NCI-H2029 treated with DMSO at 0.1 percent for 48 hours (cell line): ENCODE measurements at places on chromosomes 7 and 10.
A peak's percentile ranks its signal among the peaks of the same experiment; 100 is the strongest.

GRCh38 chr10:104250371-104250770, 4.3 kb upstream of the GSTO1 start:
- no peak for DNase-seq

DNA sequence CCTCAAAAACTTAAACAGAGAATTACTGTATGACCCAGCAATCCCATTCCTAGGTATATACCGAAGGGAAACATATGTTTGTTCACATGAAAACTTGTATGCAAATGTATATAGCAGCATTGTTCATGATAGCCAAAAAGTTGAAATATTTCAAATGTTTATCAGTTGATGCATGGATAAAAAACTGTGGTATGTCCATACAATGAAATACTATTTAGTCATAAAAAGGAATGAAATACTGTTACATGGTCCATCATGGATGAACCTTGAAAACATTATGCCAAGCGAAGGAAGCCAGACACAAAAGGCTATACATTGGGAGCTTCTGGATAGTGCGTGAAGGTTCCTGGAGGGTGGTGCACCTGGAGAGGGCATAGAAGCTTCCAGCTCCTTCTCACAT, 11.0 kb upstream of the TRA2A start:
- no peak for DNase-seq

DNA sequence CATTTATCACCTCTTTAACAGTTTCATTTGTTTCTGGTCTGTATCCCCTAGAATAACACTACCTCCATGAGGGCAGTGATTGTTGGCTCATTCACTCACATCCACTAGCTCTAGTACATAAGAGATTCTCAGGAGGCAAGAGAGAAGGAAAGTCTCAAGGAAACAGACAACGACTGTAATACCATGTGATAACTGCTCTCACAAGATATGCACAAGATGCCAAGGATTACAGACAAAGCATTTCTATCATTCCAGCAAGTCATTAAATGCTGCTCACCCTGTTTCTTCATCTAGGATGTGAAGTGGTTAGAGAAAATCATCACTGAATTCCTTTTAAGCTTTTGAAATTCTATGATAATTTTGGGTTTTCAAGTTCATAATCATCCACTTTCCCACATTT, 115.3 kb downstream of the HIBADH start:
- no peak for DNase-seq

DNA sequence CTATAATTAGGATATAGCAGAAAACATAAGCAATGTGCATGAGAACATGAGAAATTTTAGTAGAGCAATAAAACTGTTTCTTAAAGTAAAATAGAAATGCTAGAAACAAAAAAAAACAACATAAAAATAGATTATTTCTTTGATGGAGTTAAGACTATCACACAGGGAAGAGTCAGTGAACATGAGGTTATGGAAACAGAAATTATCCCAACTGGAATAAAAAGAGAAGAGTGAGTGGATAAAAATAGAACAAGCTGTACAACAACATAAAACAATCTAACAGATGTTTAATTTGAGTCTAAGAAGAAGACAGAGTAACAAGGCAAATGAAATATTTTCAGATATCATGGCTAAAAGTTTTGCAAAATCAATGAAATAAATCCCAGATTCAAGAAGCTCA, 7.5 kb upstream of the OR6B1 start:
- DNase-seq, result no peak

DNA sequence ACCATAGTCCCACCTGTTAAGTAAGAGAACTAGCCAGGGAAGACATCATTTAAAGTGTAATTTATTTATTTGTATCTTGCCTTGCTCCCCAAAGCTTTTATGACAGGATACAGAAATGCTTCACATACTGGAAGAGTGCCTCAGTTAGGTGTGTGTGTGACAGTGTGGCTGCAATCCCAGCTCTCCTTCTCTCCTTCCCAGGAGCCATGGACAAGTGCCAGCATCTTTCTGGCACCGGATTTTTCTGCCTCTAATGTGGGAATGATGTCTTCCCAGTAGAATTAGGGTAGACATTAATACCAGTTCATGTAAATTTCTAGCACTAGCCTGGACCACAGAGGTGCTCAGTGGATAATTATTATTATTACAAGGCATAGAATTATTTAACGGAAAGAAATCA, 30.3 kb upstream of the ATXN7L1 start:
- peak; percentile 45 for DNase-seq

GRCh38 chr10:129914153-129914855, 49.8 kb downstream of the EBF3 start:
- DNase-seq, result no peak

GRCh38 chr10:62573929-62574328, 199.8 kb downstream of the ZNF365 start:
- no peak for DNase-seq

DNA sequence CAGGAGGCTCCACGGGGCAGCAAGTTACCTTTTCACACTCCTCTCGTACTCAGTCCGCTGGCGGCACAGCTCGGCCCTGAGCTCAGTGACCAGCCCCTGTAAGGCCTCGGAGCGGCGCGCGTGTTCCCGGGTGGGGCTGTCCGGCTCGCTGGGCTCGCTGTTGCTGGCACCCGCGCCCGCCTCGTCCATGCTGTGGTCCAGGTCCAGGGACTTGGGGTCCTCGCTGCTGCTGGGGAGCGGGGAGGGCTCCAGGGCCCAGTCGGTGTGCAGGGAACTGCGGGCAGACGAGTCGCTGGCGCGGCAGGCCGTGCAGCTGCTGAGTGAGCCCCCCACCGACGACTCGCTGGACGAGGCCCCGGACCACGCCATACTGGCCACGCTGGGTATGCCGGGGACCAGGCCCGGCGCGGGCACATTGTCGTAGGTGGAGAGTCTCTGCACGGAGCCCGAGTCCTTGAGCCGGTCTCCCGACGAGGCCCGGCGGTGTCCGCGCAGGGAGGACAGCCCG, 143.8 kb downstream of the MAPK8 start:
- no peak for DNase-seq

GRCh38 chr10:28036587-28036986, 37.7 kb upstream of the ODAD2 start:
- DNase-seq, result no peak

DNA sequence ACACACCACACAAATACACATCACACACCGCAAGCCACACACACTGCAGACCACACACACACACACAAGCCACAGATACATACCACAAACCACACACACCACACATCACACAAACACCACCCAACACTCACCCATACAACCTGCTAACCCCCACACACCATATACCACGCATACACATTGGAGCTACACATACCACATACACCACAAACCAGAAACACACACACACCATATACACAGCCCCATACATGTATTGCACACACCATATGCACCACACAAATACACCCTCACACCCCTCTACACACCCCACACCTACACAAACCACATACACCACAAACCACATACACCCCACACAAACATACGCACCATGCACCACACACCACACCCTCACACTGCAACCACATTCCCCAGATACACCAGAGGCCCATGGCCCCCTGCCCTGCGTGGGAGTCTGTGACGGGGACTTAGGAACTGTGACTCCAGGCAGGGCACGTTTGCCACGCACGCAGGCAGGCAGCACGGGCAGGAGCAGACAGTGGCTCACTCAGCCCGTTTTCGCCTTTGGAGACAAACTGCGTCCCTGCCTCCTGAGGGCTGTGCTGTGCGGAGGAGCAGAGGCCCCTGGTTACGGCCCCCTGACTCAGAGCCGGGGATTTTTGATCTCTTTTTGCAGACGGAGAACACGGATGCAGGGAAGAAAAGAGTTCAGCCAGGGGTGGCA, 52.6 kb downstream of the TMEM209 start:
- no peak for DNase-seq

DNA sequence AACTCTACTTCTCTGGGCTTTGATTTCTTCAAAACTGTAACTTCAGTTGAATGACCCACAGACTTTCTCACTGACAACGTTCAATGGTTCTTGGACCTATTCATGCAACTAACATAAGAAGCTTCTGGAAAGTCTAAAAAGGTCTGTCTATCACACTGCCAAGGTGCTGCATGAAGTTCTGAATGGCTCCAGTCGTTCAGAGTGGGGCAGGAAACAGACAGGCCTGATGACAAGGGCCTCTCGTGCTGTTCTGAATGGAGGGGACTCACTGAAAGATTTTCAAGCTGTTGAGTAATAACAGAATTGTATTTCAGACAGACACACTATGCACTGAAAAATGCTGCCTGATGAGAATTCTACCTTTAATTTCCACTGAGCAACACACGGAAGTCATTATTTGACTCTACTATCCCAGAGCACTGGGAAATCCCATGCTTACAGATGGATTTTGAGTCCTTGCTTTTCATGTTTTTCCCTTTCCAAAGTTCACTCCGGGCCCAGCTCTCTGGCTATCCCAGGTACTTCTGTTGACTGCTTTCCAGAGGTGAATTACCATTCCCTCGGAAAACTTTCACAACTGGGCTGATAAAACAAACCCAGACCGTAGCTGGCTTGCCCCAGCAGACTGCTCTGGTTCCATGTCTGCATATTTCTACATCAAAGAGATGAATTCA, 204.9 kb upstream of the FRMD4A start:
- no peak for DNase-seq

GRCh38 chr7:19575909-19576557, 132.8 kb downstream of the POLR1F start:
- DNase-seq, result no peak

DNA sequence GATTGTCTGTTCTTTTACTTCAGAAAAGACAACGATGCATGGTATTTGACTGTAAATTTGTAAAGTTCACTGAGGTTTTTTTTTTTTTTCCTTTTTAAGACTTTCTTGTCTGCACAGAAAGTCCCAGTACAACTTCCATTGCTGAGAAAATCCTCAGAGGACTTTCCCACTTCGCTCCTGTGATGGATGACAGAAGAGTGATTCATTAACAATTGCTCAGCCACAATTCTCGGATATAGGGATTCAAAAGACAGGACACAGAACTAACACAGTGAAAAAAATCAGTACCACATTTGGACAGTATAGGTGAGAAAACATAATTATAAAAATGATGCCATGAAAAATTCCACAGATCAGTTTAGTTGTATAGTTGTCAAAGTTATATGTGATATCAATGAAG, 48.0 kb downstream of the SEC23IP start:
- DNase-seq, result no peak

- no peak for DNase-seq
These were observed 295.9 kb downstream of the PTEN start for GRCh38 chr10:88159127-88159829.

DNA sequence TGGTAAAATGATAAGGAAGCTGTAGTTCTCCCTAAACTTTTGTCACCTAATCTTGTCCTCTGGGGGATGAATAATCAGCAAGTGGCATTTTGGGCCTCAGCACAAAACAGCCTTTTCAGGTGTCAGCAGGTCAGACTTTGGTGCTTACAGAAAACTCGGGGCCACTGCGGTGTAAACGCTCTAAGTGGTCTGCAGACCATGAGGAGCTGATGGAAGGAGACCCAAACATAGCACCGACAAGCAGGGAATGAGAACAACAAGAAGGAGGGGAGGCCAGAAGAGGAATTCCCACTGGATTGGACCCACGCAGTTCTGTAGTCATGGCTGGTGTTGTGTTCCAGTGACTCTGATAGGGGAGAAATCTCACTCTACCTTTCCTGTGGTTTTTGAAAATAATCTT, 45.4 kb downstream of the RAMP3 start:
- no peak for DNase-seq

DNA sequence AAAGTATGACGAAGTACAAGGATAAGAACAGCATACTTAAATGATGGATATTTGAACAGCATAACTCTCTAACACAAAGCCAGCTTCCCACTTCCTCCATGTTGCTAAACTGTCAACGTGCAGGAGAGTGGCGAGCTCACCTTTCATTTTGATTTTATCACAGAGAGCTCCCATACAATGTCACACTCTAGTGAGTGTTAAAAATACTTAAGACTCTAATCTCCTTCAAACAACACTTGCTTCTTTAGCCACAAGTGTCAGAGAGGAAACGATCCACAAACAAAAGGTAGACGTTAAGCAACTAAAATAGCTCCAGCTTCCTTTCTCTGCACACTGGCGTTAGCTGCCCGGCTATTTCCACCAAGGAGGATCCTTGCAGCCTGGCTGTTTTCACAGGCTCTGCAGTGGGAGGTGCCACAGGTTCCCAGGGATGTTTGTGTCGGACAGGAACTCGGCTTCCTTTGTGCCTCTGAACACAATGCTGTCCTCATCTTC, 194.6 kb downstream of the COBL start:
- peak; percentile 29 for DNase-seq

GRCh38 chr7:46604241-46604661, 683.2 kb upstream of the IGFBP3 start:
- DNase-seq, result no peak

GRCh38 chr7:70298780-70299471, 700.7 kb downstream of the AUTS2 start:
- DNase-seq, result no peak

- no peak for DNase-seq
These were observed 31.3 kb downstream of the PIP4K2A start for GRCh38 chr10:22683140-22683389.

DNA sequence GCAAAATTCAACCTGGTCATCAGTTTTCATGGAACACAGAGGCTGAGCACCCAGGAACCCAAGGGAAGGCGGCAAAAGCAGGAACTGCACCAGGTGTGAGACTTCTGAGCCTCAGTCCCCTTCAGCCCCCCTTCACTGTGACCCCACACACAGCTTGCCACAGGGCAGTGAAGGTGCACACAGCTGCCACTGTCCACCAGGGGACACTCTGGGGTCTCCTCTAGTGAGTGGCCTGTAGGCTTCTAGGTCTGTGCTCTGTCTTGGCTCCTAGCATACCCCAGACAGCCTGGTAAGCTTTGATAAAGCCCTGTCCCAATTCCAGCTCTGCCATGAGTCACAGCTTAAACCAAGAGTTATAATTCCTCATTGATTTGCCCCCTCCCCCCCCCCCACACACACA, 12.1 kb downstream of the KCNH2 start:
- DNase-seq, result no peak

DNA sequence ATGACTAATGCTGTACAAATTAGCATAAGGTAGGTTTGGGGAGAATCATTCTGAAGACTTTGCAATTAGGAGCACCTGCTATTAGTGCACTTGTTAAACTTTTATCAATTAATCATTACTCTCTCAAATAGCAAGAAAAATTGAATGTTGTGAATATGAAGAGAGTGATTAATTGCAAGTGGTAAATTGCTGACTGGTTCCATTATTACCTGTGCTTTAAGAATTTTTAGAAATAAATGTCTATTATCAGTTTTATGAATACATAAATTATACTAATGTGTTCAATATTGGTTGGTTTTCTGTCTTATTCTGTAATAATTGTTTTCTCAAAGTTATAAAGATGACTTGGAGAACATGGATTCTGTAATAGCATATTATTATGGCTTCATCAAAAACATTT, 47.3 kb upstream of the TMEM26 start:
- DNase-seq, result no peak

DNA sequence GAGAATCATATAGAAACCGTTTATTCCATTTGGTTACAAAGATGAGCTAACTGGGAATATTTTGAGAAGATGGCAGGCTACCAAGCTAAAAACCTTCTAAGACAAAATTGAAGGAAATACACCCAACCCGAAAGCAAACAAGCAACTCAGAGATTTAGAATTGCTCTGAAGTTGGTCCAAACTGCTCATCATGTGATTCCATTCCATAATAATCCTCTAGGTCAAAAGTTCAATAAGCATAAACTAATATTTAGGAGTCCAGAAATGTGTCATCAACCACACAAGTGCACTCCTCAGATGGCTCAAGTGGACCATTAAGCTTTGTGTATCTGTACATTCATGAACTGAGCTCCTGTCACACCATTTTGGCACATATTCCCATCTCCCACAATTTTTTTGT, 28.7 kb downstream of the DGKI start:
- DNase-seq, result peak; percentile 22

- DNase-seq, result no peak
These were observed 39.3 kb downstream of the CALD1 start for GRCh38 chr7:134818613-134819345.
